ENCODE measurements at places on chromosomes 5 and 9. TPM values are rescaled to one million over a fixed set of nuclear protein-coding genes. Genes with fewer than 3 reads are reported as not detected.

Gene CCDC192
- not detected for total RNA-seq

Gene ATP10B
- total RNA-seq: not detected

Gene NFIB
- 99.4 TPM for total RNA-seq

Gene SLC1A1
- total RNA-seq: 52.7 TPM

Gene BNC2
- 18.1 TPM for total RNA-seq

Gene PCDHB2
- 3.8 TPM for total RNA-seq

Gene CEP120
- 19.5 TPM for total RNA-seq

Gene CNTFR
- total RNA-seq: 2.9 TPM

Gene ST8SIA4
- total RNA-seq: 17.8 TPM

Gene CTXN3
- total RNA-seq: not detected

GRCh38 chr9:124507880-124508423 is 753 bp upstream of the NR5A1 start:
- no peaks in the 10 kb centered on the region for H3K36me3 ChIP-seq
- H3K4me1 ChIP-seq: peaks cover 5% of the 10 kb centered on the region

GRCh38 chr9:79883073-79883645 is 311.4 kb downstream of the TLE4 start:
- H3K27ac ChIP-seq: no peak overlapping the region
- DNase-seq: no peak
- H3K4me1 ChIP-seq: no peaks in the 10 kb centered on the region
- H3K27me3 ChIP-seq: no peaks in the 10 kb centered on the region

- no peaks in the 10 kb centered on the region for H3K27me3 ChIP-seq
- peak overlapping the region; percentile 59 for H3K4me3 ChIP-seq
- H3K36me3 ChIP-seq: peaks cover 7% of the 10 kb centered on the region
- H3K27ac ChIP-seq: peak overlapping the region; percentile 89
- peak; percentile 89 for DNase-seq
- peaks cover 13% of the 10 kb centered on the region for H3K4me1 ChIP-seq
Observed at GRCh38 chr9:133460405-133461175, 812 bp downstream of the CACFD1 start.

DNA sequence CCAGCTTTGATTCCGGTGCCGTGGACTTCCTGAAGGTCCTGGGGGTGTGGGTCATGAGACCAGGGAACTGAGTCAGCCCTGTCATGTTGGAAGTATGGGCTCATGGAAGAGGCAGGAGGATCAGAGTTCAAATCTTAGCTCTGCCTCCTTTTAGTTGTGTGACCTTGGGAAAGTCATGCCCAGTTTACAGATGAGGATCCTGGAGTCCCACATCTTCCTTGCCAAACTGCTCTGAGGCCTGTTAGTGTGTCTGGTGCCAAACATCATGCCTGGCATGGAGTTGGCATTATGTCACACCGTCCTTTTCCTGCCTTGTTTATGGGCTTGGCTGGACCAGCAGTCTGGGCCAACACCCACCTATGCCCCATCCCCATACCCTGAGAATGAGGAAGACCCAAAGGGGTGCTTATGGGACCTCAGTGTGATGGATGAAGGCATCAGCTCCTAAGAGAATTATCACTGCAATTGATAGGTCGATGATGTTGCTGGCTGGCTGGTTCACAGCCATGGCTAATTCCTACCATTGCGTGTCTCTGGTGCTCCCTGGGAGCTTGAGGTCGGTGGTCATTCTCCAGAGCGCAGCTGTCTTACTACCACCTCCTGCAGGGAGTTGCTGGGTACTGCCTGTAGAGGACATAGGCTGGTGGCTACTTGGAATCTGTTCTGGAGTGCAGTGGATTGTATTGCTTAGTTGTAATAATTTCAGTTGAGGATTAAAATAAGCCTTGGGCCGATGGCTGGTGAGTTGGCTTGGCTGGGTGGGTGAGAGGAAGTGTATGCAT is 140.5 kb upstream of the PITX1 start:
- no peaks in the 10 kb centered on the region for H3K27me3 ChIP-seq
- no peaks in the 10 kb centered on the region for H3K4me1 ChIP-seq
- DNase-seq: no peak

DNA sequence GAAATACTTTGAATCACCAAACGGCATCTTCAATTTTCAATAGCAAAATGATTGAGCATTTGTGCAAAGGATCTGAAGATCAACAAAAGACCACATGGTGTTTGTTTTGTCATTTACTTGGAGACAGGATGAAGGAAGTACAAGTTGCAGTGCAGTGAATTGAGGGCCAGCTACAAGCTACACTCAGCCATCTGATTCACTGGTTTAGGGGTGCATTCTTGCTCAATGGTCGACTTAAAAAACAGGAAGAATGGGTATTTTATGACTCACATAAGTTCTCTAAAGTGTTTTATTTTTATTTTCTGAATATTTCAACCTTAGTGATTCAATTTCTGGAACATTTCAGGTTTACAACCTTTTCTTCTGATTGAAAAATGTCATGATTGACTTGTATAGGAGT is 412.1 kb upstream of the ADAMTSL1 start:
- no peak for DNase-seq
- no peak overlapping the region for H3K27ac ChIP-seq
- H3K27me3 ChIP-seq: no peaks in the 10 kb centered on the region
- no peak overlapping the region for H3K4me3 ChIP-seq
- H3K36me3 ChIP-seq: no peaks in the 10 kb centered on the region

GRCh38 chr5:143177263-143177983 is 226.1 kb downstream of the NR3C1 start:
- H3K4me1 ChIP-seq: peaks cover 11% of the 10 kb centered on the region
- H3K27me3 ChIP-seq: no peaks in the 10 kb centered on the region
- no peak overlapping the region for H3K27ac ChIP-seq
- no peaks in the 10 kb centered on the region for H3K36me3 ChIP-seq

GRCh38 chr5:74765929-74766328 is 988 bp downstream of the GFM2 start:
- H3K4me3 ChIP-seq: peak overlapping the region; percentile 95
- peaks cover 53% of the 10 kb centered on the region for H3K36me3 ChIP-seq
- H3K27me3 ChIP-seq: no peaks in the 10 kb centered on the region
- peaks cover 21% of the 10 kb centered on the region for H3K4me1 ChIP-seq
- peak overlapping the region; percentile 86 for H3K27ac ChIP-seq

GRCh38 chr5:56301069-56301468 is 67.9 kb upstream of the ANKRD55 start:
- no peak overlapping the region for H3K27ac ChIP-seq
- no peaks in the 10 kb centered on the region for H3K27me3 ChIP-seq
- H3K4me3 ChIP-seq: no peak overlapping the region
- DNase-seq: no peak

- no peak overlapping the region for H3K27ac ChIP-seq
- no peak overlapping the region for H3K4me3 ChIP-seq
- peaks cover 84% of the 10 kb centered on the region for H3K4me1 ChIP-seq
Observed at GRCh38 chr5:150499437-150499956, 8.4 kb upstream of the NDST1 start.

DNA sequence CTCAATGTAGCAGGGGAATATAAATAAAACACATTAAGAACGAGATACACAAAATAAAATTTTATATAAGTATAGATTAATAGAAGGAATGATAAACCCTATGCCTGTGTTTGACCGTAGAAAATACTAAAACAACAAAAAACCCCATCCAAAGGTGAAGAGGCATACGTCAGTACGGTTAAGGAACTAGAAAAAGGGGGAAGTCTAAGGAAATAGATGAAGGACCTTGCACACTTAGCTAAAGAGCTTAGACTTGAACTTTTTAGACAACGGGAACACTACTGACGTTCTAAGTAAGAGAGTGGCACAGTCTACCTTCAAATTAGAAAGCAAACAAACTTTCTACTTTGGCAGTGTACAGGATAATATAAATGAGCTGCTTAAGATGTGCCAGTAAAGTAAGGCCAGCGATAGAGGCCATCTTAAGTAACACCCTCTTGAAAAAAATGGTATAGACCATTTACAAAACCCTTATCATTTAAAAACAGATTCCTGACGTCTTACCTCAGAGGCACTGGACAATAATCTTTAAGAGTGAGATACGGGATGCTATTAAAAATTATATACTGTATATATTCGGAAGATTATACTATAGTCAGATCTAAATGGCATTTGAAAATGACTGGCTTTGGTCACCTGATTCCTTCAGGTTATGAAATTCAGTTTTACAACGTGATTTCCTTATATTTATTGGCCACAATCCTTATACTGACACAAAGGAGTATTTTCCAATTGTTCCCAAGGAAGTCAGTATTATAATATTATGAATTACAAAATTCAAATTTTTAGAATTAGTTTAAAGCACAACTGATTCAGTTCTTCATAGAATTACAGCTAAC is 8.5 kb downstream of the PANK3 start:
- H3K4me3 ChIP-seq: no peak overlapping the region
- H3K27ac ChIP-seq: no peak overlapping the region
- peaks cover 9% of the 10 kb centered on the region for H3K4me1 ChIP-seq
- no peak for DNase-seq

DNA sequence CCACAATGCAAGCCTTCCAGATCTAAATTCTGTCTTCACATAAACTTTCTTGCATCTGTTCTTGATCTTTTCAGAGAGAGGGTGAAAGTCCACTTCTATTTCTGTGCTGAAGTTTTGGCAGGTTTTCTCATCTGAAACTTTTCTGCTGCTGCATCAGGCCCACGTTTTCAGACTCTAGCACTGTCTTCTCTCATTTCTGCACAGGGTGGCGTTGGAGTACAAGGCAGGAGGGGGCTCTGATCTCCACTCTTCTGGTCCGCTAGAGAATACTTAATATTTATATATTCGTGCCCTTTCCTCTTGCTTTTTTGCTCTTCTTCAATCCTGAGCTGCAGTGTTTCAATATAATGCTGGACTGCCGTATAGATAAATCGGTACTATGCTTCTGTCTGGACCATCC is 204.0 kb upstream of the PRDM9 start:
- no peak for DNase-seq
- H3K27ac ChIP-seq: no peak overlapping the region

GRCh38 chr5:2780421-2781171 is 29.1 kb upstream of the IRX2 start:
- H3K27me3 ChIP-seq: peaks cover 4% of the 10 kb centered on the region
- peak; percentile 95 for DNase-seq
- H3K36me3 ChIP-seq: no peaks in the 10 kb centered on the region
- no peak overlapping the region for H3K4me3 ChIP-seq
- H3K27ac ChIP-seq: peak overlapping the region; percentile 58

- no peak for DNase-seq
- no peaks in the 10 kb centered on the region for H3K27me3 ChIP-seq
- peaks cover 33% of the 10 kb centered on the region for H3K36me3 ChIP-seq
- peaks cover 6% of the 10 kb centered on the region for H3K4me1 ChIP-seq
- H3K27ac ChIP-seq: no peak overlapping the region
Observed at GRCh38 chr9:98207606-98208005, 15.2 kb upstream of the CORO2A start.

DNA sequence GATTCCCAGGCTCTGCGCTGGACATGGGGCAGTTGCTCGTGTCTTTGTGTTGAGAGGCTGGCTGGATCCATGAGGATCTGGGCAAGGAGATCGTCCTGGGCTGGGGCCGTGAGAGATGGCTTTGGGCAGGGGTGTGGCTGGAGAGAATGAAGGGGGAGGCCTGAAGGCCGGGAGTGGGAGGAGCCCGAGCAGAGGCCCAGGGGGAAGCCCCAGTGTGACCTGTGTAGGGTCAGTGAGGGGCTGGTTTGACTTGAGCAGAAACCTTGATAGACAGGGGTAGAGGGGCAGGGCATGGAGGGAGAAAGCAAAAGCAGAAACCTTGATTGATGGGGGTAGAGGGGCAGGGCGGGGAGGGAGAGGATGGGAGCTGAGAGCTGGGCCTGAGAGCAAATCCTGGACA is 54.4 kb upstream of the ASS1 start:
- no peak overlapping the region for H3K4me3 ChIP-seq
- no peaks in the 10 kb centered on the region for H3K36me3 ChIP-seq
- no peak overlapping the region for H3K27ac ChIP-seq
- no peak for DNase-seq

- H3K36me3 ChIP-seq: no peaks in the 10 kb centered on the region
- no peak overlapping the region for H3K4me3 ChIP-seq
- no peak overlapping the region for H3K27ac ChIP-seq
- no peaks in the 10 kb centered on the region for H3K4me1 ChIP-seq
- no peaks in the 10 kb centered on the region for H3K27me3 ChIP-seq
- no peak for DNase-seq
Observed at GRCh38 chr9:117044241-117044640, 357.1 kb downstream of the TRIM32 start.

DNA sequence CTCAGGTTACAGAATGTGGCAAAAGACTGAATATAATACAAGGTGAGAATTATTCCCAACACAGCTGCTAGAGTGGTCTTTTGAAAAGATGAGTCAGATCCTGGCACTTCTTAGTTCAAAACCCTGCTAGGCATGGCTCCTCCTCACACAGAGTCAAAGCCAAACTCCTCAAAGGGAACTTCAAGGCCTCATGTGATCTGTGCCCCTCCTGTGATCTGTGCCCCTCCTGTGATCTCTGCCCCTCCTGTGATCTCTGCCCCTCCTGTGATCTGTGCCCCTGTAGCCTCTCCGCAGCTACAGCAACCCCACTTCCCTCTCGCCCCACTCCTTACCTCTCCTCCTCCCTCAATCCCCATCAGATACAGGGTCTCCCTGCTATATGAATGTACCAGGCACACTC is 525.5 kb upstream of the CCNG1 start:
- DNase-seq: no peak
- no peak overlapping the region for H3K4me3 ChIP-seq
- H3K27ac ChIP-seq: no peak overlapping the region
- no peaks in the 10 kb centered on the region for H3K36me3 ChIP-seq

- no peak overlapping the region for H3K4me3 ChIP-seq
- H3K27me3 ChIP-seq: no peaks in the 10 kb centered on the region
- no peak overlapping the region for H3K27ac ChIP-seq
- DNase-seq: no peak
- no peaks in the 10 kb centered on the region for H3K36me3 ChIP-seq
- no peaks in the 10 kb centered on the region for H3K4me1 ChIP-seq
Observed at GRCh38 chr5:96447949-96448348, 14.9 kb upstream of the PCSK1 start.

DNA sequence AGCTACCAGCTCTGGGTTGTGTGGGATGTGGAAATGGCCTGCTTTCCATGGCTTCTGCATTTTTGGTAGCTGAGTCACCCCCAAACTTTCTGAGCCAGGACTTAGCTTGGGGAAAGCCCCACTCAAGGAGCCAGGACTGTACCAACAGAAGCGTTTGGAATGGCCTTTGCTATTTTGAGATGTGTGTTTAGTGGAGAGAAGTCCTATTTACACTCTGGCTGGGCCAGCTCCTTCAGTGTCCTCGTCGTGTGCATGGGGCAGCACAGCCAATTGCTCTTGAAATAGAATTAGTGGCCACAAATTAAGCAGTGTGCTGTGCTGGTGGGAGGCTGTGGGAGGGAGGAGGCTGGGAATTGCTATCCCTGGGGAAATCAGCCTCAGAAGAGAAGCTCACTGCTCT is 51.6 kb downstream of the ENTREP1 start:
- H3K27me3 ChIP-seq: no peaks in the 10 kb centered on the region
- H3K4me3 ChIP-seq: no peak overlapping the region
- peaks cover 13% of the 10 kb centered on the region for H3K4me1 ChIP-seq
- DNase-seq: no peak
- H3K27ac ChIP-seq: no peak overlapping the region

- no peak for DNase-seq
- H3K36me3 ChIP-seq: no peaks in the 10 kb centered on the region
- no peak overlapping the region for H3K4me3 ChIP-seq
- H3K27ac ChIP-seq: no peak overlapping the region
- H3K4me1 ChIP-seq: no peaks in the 10 kb centered on the region
- H3K27me3 ChIP-seq: peaks cover 12% of the 10 kb centered on the region
Observed at GRCh38 chr5:116880150-116880549, 305.5 kb upstream of the SEMA6A start.

Data from upper lobe of right lung (tissue), 1 donor.